ENCODE measurements at places on chromosomes 1 and 21. TPM values are rescaled to one million over a fixed set of nuclear protein-coding genes. Genes with fewer than 3 reads are reported as not detected.

The RIPPLY3 gene
- not detected for total RNA-seq

DNA sequence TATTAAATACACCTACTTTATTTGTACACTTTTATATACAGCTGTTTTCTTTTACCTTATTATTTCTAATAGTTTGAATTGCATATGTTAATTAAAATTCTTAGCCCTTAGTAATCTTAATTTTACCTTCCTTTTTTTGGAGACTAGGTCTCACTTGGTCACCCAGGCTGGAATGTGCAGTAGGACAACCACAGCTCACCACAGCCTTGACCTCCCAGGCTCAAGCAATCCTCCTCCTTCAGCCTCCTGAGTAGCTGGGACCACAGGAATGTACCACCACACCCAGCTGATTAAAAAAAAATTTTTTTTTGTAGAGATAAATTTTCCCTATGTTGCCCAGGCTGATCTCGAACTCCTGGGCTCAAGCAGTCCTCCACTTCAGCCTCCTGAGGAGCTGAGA, 15.0 kb upstream of the SDC3 start:
- DNase-seq: no peak

DNA sequence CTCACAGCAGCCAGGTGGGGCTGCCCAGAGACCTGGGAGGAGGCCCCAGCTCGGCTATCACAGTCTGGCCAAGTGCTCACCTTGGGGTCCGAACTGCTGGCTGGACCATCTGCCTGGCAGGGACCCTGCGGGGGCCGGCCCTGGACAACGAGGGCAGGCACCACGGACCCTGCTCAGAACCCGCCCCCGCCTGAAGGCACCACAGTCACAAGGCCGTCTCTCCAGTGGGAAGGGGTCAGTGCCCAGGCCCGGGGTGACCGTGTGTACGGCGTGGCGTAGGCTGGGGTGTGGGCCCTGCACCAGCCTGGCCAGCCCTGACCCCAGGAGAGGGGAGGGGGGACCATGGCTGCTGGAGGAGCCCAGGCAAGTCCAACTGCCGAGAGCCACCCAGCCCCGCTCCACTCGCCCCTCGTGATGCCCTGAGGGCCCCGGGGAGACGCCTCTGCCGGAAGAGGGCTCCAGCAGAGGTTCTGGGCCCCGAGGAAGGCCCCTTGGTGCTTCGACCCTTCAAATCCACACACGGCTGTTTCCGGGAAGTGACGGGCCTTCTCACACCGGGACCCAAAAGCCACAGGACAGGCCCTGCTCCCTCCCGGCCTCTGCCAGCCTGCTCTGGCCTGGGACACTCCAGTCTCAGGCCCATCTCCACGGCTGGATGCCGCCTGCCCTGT, 11.2 kb upstream of the RNF223 start:
- DNase-seq: no peak

The ACOT11 gene
- 1.9 TPM for total RNA-seq

DNA sequence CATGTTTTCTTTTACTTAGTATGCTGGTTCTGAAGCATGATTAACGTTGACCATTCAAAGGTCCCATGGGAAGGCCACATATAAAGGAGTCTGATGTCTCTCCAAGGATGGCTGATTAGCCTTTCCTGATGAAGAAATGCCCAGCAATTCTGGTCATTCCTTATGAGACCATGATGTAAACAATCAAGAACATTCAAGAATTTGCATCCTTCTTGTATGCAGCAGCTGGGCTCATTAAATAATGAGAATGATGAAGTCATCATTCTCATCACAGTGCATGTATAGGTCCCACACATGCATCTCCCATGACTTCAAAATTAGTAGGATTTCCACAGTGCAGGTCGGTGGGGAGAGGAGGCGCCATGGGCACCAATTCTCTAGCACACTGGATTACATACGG, 85.4 kb downstream of the APP start:
- no peak for DNase-seq

The GLMN gene
- total RNA-seq: 42.6 TPM

All from occipital lobe (tissue), 3 donors.